ENCODE measurements at places on chromosomes 5 and 9.

DNA sequence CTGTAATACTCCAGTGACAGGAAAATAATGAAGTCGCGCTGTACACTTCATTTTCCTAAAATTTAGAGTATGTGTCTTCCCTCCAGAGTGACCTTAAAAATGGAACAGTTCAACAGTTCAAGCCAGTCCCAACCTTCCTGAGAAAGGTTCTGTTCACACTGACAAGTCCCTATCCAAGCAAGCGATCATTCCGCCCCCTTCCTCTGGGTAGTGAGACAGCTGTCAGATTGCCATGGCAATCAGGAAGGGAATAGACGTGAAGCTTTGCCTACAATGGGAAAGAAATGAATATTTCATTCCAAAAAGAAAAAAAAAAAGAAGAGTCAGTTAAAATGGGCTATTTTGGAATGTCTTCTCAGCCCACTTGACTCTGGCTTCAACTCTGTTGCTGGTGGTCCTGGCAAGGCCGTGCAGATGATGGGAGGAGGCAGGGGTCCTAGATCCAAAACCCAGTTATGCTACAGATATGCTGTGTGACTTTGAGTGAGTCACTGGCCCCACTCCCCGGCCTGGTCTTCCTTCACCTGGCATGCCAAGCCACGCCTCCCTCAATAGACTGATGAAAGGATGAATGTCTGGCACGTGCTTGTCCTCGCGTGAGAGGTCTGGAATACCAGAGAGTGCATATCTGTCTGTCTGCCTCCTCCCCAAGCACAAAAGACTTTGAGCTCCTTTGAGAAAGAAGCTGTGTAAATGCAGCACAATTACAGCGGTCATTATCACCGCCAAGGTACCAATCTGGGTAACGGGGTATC, 165.8 kb upstream of the WWC1 start:
- DNase-seq: no peak

GRCh38 chr5:132277971-132278853, 16.0 kb upstream of the SLC22A4 start:
- no peak for DNase-seq

GRCh38 chr5:14266686-14267085, 123.5 kb downstream of the TRIO start:
- no peak for DNase-seq

DNA sequence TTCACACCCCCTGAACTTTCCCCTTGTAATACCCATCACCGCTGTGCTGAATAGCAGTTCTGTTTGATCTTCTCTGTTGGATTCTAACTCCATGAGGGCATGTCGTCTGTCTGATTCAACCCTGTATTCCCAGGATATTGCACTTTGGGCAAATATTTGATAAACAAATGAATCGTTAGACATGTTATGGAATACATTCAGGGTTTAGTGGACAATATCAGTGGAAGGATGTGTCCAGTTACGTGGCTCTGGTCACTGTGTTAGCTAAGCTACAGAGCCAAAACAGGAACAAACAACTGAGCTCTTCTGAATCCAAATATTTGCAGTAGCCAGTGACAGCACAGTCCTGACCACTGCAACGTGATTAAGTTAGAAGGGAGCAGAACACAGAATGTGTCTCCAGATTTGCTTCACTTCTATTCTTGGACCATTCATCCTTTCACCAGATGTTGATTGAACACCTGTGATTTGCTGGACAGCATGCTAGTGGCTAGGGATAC, 13.2 kb downstream of the ANGPTL2 start:
- DNase-seq: no peak

DNA sequence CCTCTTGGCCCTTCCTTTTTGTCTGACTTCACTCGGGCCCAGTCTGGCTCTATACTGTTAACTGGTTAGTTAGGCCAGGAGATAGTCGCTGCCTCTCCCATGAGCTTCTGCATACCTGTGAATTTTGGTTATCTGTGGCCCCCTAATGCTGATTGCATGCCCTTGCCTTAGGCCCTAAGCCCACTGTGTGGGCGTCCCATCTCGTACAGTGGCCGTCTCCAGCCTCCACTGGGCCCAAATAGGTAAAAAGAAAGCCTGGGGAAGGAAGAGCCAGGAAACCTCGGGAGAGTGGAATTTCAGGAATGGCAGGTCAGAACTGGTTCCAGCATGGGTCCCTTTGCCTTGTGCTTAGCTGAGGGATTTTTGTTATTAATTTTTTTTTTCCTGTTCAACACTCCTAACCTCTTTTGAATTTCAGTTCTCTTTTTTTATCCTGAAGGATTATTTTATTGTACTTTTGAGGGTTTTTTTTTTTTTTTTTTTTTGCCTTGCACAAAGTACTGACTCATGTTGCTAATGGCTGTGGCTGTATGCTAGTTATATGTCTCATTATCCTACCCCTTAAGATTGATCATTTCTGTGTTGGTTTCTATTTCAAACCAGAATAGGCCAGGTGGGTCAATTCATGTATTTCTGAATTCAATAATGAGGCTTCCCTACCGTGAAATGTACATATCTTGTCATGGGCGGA, 3.4 kb downstream of the PRRC2B start:
- no peak for DNase-seq

GRCh38 chr9:37964740-37965081, 60.8 kb upstream of the SLC25A51 start:
- no peak for DNase-seq

DNA sequence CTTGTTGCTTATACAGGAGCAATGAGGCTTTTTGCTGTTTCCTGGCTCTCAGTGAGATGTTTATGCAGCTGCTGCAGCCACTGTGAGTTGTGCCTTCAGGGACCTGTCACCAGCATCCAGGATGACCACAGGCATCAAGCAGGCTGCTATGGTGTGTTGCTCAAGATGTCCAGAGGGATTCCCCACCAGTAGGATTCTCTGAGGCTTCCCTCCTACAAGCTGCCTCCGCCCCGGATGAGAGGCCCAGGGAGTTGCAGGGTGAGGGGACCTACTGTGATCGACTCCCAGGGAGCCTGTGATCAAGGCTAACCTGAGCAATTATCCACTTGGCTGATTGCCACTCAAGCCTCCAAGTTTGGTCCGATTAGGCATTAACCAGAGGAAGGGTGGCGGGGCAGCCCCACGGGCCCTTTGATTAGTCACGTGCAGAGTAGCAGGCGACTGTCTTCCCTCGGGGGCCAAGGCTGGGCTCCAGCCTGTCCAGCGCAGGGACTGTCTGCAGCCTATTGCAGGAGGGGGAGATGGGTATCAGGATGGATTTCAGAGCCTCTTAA, 1.8 kb upstream of the FAT2 start:
- DNase-seq: no peak

- DNase-seq: no peak
Observed at GRCh38 chr5:176863765-176864098, 35.4 kb downstream of the HK3 start.

- no peak for DNase-seq
Observed at GRCh38 chr9:72726947-72727346, 205.5 kb downstream of the TMC1 start.

- DNase-seq: no peak
Observed at GRCh38 chr9:107919263-107919662, 429.7 kb upstream of the KLF4 start.

GRCh38 chr5:157303667-157304327, 37.9 kb downstream of the CYFIP2 start:
- peak; percentile 59 for DNase-seq

GRCh38 chr9:8723195-8723594, 923.6 kb upstream of the DMAC1 start:
- DNase-seq: no peak

- DNase-seq: no peak
Observed at GRCh38 chr5:96565582-96566265, 96.5 kb upstream of the CAST start.

- no peak for DNase-seq
Observed at GRCh38 chr5:69498384-69498783, 5.8 kb downstream of the OCLN start.

DNA sequence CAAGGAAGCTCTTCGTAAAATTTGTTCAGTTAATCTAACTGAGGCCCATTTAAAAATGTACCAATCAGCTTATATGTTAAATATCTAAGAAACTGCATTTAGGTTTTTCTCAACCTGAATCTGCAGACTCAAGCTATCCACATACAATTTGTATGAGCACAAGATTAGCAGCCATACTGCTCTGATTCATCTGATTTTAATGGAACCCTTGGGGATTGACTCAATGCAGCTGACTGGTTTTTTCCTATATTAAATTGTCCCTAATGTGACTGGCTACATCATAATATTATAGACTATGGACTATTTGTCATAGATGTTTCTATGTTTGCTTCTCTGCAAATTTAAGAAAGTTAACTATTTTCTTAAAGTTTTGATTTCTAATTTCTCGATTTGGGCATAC, 451.0 kb upstream of the TUSC1 start:
- no peak for DNase-seq

DNA sequence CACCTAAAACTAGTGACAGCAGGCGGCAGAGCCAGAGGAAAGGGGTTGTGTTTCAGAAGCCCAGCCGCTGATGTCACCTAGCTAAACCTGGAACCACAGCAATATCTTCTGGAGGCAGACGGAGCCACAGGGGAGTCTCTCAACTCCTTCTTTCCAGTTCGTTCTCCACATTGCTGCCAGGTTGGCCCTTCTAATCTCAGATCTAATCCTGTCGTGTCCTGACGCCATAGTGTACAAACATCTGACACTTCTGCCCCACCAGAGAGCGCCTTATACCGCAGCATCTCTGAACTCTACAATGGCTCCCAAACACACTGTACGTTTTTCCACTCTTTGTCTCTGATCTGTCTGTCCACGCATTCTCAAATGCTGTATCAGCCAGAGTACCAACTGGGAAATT, 240.0 kb downstream of the SMARCA2 start:
- no peak for DNase-seq

- no peak for DNase-seq
Observed at GRCh38 chr9:76800901-76801300, 36.7 kb downstream of the PCA3 start.

DNA sequence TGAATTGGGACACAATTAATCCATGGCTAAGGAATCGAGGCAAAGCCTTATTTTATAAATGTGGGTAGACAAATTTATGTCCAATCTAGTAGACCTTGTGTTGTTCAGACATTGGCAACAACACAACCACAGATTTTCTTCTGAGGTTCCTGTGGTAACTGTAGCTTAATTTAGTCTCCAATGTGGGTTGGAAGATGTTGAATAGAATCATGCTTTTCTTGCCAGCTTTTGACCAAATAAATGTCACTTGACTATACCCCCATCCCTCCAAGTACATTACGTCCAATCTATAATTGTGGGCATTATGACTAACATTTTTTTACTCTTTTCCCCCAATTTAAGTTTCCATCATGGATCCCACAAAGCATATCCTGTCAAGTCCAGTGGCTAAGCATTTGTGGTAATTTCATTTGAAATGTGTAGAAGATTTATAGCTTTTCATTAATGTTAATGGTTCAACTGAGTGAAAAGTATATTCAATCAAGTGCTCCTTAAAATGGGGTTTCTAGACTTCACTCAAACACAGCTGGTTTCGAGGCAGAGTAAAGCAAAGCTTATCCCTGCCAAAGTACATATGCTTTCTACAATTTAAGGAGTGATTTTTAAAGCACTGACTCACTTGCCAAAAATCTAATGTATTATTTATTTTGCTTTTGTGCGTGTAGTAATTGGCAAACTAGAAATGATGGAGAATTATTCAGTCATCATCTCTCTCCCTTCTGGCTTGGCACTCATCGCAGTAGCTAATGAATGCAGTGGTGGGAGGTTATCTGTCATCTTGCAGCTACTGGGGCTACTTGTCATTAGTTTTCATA, 141.8 kb downstream of the FAM174A start:
- DNase-seq: no peak

DNA sequence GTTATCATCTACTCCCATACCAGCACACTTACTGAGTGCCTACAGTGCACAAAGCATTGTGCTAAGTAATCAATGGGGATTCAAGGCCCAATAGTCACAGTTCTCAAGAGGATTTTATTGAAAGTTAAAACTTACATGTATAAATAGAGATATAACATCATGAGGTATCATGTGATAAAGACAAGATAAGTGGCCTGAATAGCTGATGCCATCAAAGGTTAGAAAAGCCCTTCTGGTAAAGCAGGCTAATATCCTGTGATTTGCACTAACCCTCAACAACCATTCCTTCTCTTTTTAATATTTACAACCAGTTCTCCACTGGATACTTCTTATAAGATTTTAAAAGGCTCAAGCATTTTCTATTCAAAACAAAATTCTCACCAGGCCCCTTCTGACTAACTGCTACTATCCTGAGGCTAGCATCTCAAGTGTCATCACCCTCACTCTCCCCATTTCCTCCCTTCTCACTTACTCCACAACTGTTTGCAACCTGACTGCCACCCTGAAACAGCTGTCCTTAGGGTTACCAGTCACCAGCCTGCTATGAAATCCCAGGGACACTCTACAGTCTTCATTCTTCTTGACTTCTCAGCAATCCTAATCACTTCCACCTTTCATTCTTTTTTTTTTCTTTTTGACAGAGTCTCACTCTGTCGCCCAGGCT, 377.9 kb downstream of the ENC1 start:
- no peak for DNase-seq

- no peak for DNase-seq
Observed at GRCh38 chr5:58261605-58262004, 198.3 kb downstream of the PLK2 start.

DNA sequence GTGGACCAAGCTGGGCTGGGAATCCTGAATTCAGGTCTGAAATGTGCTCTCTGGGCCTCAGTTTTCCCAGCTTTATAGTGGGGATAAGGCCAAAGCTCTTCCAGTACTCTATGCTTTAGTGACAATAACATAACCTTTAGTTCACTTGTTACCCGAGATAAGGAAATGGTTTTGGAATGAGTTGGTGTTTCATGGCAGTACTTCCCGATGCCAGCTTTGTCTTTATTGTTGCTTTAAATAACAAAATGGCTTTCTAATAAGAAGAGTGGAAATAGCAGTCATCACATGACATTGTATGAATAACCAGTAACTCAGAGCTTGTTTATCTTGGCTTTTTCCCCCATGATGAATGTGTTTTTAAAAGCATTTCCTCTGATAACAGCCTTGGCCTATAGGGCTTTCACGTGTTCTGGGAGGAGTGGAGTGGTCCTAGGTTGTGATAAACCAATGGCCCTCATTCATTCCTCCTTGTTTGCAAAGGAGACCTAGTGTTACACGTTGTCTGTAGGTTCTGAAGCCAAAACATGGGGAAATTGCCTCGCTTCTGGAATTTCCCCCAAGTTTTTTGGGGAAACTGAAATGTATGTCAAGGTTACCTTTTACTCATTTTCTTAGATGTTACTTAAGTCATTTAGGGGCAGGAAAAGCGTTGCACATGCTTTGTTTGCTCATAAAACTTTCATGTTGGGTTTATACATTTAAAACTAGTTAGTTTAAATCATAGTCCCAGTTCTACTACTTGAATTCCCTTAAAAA, 53.7 kb downstream of the ZNF618 start:
- DNase-seq: no peak

Measured in CD4-positive, alpha-beta T cell treated with Interleukin-17A for 1 hour (primary cell).